Stimulated activated CD8-positive, alpha-beta memory T cell treated with anti-CD3 and anti-CD28 coated beads, Interleukin-4, amount 100 ng/mL, for 1 hour (primary cell): ENCODE measurements at places on chromosomes 12 and 14.

DNA sequence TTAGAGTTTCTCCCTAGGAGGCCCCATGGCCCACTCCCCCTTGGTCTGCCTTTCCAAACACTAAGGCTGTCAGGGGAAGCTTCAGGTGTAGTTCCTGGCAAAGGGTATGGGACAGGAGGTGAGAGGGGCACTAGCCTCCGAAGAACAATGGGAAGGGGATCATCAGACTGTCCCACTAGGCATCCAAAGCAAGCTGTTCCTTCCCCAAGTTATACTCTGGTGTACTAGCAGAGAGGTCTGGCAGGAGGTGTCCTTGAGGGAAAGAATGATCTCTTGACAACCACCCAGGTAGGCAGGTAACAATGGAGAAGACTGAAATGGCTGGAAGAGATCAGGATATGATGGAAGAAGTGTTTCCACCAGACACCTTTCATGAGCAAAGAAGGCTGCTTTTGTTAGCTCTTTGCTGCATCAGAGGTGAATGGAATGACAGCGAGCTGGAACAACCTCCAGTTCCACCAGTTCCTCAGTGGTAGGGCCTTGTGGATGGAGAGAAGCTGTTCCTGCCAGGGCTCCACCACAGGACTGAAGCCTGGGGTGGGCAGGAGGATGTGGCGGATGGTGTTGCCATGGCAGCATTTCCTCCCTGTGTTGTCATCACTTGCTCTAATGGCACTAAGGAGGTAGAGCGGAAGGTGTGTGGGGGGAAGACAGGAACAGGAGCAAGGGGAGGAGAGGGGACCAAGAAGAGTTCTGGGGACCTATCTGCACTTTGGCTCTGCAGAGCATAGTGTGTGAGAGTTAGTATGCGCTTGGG, 2.3 kb upstream of the AGAP2 start:
- peak; percentile 46 for DNase-seq

DNA sequence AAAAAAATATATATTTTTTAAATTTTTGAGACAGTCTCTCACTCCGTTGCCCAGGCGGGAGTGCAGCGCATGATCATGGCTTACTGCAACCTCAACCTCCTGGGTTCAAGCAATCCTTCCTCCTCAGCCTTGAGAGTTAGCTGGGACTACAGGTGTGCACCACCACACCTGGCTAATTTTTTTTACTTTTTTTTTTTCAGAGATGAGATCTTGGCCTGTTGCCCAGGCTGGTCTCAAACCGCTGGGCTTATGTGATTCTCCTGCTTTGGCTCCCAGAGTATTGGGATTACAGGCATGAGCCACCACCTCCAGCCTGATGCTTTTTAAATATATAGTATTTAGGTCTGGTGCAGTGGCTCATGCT, 24.5 kb downstream of the MDM2 start:
- DNase-seq, result no peak

- no peak for DNase-seq
Observed at GRCh38 chr12:131755305-131756113, 44.6 kb downstream of the SFSWAP start.

- no peak for DNase-seq
Observed at GRCh38 chr12:65123435-65124063, 2.4 kb upstream of the WIF1 start.

GRCh38 chr14:101791919-101792572, 30.5 kb downstream of the PPP2R5C start:
- no peak for DNase-seq

GRCh38 chr14:24634158-24634557, at the start of gene GZMB:
Gene GZMB (minus strand): TSS chr14:24634190. CDS start chr14:24634160, 30 bp downstream.
- peak; percentile 48 for DNase-seq

- DNase-seq, result no peak
Observed at GRCh38 chr12:3252450-3252891, 175.3 kb downstream of the TSPAN9 start.

GRCh38 chr12:53603196-53603595, 23.0 kb downstream of the ATF7 start:
- no peak for DNase-seq

- DNase-seq, result no peak
Observed at GRCh38 chr12:100843061-100843460, 48.5 kb downstream of the ANO4 start.
